ENCODE measurements at places on chromosomes 4 and X. TPM values are rescaled to one million over a fixed set of nuclear protein-coding genes. Genes with fewer than 3 reads are reported as not detected.

DNA sequence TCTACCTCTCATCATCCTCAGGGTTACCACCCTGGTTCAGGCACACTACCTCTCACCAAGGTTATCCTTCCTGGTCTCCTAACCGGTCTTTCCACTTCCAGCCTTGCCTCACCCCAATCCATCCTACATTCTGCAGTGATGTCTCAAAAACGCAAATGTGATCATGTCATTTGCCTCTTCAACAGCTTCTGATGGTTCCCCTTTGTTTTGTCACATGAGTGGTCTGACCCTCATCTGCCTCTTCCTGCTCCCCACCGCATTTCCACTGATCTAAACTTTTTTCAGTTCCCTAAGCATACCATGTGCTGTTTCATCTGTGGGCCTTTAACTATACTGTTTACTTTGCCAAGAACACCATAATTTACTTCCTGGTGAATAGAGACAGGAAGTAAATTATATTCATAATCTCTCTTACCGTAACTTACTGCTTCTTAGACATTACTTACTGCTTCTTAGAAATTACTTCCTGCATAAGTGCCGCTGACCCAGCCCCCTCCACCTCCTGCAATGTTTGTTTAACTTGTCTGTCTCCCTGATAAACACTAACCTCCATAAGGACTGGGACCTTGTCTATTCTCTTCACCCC is 27.1 kb upstream of the NSUN7 start:
- no peak for DNase-seq

GRCh38 chr4:169557061-169557636 is 55.2 kb downstream of the NEK1 start:
- no peak for DNase-seq

GRCh38 chr4:2330091-2331042 is 68.5 kb upstream of the MXD4 start:
- no peak for DNase-seq

The ATRX gene
- 141 TPM for total RNA-seq

The EXOC1L gene
- not detected for total RNA-seq

The NLGN4X gene
- 17.9 TPM for total RNA-seq

GRCh38 chr4:153684971-153685371 is 891 bp downstream of the TLR2 start:
- DNase-seq: no peak

GRCh38 chr4:85166318-85166717 is 199.8 kb upstream of the WDFY3 start:
- DNase-seq: no peak

DNA sequence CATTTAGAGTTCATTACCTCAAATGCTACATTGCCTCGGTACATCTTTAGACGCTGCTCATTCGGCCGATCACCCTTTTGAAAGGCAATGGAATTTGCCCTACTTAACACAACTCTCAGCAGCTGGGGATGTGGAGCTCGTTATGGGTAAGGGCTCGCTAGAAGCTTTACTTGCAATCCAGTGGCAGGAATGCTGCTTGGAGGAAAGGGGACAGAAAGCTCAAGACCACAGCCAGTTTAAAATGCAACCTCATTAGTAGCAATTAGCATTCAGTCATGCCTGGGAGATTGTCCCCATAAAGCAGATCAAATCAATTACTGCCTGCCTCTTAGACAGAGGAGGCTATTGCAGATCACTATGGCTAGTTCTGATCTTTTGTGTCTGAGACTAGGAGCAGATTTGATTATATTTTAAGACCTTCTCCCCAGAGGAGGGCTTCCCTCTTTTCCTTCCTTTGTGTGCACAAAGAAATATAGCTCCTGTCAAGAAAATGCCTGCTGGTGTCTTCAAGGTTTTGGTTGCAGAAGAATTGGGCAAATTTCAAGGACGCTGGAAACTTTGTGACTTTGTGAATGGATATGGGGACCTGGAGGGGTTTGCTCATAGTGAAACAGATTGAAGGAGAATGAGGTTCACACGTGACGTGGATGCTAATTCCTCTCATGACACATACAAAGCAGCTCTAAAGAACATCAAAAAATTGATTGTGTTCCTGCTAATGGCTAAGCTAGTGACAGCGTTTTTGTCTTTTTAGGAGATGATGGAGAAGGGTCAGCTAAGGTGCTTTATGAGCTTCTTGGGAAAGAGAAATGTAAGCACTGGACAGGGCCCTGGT is 237.5 kb upstream of the GLRA2 start:
- no peak for DNase-seq

The FMR1NB gene
- total RNA-seq: not detected

GRCh38 chrX:45424326-45424725 is 223.7 kb upstream of the DIPK2B start:
- DNase-seq: no peak

DNA sequence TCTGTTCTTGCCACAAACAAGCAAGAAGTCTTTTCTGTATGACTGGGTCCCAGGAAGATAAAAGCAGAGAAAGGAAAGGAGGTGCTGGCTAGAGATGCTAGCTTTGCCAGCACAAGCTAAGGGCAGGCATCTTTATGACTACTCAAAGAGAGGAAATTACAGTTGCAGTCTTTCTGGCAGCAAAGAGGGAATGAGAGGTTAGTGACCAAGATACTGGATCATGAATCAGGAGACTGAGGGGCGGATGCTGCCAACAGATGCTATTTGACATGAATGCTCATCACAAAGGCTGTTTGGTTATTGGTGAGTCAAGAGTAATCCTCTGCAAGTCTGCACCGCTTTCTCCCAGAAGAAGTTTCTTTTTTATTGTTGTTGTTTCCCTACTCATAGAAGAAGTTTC is 5.5 kb upstream of the XIAP start:
- no peak for DNase-seq

GRCh38 chrX:6283826-6284225 is 55.2 kb upstream of the NLGN4X start:
- no peak for DNase-seq

DNA sequence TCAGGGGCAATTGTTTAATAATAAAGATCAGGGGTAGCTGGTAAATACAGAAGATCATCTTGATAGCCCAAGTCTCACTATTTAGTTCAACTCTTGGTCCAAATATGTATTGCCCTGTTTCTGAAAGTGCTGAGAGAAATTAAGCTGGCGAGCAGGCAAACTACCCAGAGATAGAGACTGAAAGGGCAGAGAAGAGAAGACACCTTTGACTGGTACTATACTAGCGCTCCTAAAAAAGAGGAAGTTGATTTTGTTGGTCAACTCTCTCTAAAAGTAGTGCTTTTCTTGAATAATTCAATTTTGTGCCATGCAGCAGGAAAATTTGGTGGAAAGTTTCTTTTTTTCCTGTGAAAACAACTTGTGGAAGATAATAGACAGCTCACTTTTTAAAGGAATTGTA is 64.0 kb downstream of the IGSF1 start:
- no peak for DNase-seq

DNA sequence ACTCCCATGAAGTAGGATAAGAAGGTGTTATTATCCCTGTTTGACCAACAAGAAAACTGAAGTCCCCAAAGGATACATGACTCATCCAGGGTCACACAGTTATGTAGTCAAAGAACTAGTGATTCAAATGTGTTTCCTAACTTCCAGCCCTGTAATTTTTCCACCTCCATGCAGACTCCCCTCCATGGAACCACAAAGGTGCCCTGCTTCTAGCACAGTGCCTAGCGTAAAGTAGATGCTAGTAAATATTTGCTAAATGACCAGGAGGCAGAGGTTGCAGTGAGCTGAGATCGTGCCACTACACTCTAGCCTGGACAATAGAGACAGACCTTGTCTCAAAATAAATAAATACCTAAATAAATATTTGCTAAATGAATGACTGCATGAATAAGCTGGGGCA is 55.8 kb downstream of the FRMPD3 start:
- DNase-seq: no peak

DNA sequence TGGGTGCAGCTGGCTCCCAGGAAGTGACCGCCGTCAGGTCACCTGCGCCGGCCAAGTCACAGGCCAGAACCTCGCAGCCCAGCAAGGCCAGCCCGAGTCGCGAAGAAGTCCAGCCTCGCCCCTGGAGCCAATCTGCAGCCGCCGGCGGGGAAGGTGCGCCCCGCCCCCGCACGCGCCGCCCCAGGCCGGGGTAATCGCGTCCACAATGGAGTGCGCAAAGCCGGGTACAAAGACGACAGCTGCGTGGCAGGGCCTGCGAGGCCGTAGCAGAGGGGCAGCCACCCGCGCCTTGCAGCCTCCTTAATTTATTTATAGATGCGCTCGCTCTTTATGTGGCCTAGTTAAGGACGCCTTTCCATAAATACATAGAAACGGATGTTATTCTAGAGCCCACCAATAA is 139.4 kb upstream of the CPEB2 start:
- peak; percentile 57 for DNase-seq

The HSD17B13 gene
- total RNA-seq: 1.4 TPM

GRCh38 chr4:57424232-57424897 is 314.2 kb upstream of the IGFBP7 start:
- no peak for DNase-seq

The TEX13B gene
- not detected for total RNA-seq

- no peak for DNase-seq
Observed at GRCh38 chr4:71004281-71004851, 10.9 kb downstream of the DCK start.

The GRIA3 gene
- 7.1 TPM for total RNA-seq

DNA sequence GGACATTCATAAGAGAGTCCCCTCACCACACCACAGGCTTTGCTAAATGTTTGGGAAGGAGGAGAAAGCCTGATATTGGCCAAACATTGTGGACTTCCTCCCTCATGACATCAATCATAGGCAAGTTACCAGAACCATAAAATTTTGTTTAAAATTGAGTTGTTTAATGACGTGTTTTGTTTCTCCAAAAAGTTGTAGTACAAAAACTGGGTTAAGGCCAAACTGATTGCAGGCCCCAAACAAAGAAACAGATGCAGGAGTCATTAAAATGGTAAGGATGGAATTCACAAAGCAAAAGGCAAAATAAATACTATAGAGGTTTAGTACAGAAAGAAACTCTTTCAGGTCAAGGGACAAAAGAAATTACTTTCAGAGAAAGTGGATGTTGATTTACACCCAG is 3.9 kb upstream of the ODAM start:
- no peak for DNase-seq

The CT83 gene
- total RNA-seq: not detected

GRCh38 chr4:116272336-116272735 is 813.0 kb downstream of the TRAM1L1 start:
- no peak for DNase-seq

The DCTD gene
- total RNA-seq: 85.2 TPM

DNA sequence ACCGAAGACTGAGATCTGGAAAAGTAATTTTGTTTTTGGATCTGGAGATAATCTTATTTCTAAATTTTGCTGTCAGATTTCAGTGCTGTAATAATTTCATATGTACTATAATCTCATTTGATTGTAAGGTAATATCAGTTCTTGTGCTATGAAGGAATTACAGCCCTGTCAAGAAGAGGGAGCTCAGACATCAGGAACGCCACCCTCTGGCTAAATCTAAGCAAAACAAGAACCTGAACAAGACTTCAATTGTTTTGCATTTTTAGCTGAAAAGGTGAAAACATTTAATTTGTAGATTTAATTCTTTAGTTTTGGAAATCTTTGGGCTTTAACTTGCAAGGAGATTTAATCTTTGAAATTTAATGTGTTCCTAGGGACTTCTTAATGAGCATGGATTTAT is 525.4 kb upstream of the HS3ST1 start:
- DNase-seq: no peak

GRCh38 chrX:104183685-104184084 is 17.4 kb downstream of the FAM199X start:
- no peak for DNase-seq

DNA sequence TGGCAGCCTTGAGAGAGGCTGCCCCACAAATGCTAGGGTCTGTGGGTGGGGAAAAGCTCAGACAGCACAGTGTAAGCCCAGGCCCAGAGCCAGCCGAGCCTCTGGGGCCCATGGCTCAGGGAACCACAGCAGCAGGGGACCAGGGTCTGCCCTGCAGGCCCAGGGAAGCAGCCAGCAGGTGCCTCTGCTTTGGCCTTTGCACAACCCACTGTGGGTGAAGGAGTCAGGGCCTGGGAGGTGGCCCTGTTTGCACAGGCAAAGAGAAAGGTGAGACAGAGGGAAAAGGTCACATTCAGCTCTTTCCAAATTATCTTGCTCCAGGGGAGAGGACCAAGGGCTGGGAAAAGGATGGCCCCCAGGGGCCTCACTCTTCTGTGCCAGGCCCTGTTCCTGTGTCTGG is 8.7 kb downstream of the PNMA6F start:
- no peak for DNase-seq

DNA sequence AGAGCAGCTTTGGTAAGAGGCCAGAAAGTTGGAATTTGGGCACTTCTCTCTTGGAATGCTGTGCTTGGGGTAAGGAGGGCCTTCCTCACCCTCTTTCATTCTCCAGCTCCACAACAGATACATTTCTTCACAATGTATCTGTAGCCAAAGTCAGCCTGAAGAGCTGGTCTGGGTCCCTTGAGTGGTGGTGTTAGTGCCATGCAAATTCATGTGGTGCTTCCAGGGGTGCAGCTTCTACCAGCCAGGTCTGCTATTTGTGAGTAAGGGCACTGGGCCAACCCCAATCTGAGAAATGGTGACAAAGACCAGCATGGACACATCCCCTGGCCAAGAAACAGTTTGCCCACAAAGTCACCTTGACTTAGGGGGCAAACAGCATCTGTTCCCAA is 17.8 kb downstream of the AMER1 start:
- no peak for DNase-seq

- no peak for DNase-seq
Observed at GRCh38 chrX:38260231-38260630, 39.6 kb upstream of the SRPX start.
